Naive thymus-derived CD4-positive, alpha-beta T cell (primary cell): ENCODE measurements at places on chromosomes 13 and 19.

- DNase-seq: no peak
These were observed 1130.4 kb upstream of the SLC10A2 start for GRCh38 chr13:104196611-104197010.

GRCh38 chr13:93286047-93286446 is 59.4 kb downstream of the GPC6 start:
- no peak for DNase-seq

- DNase-seq: no peak
These were observed 753.6 kb downstream of the LIG4 start for GRCh38 chr13:107461751-107462150.

DNA sequence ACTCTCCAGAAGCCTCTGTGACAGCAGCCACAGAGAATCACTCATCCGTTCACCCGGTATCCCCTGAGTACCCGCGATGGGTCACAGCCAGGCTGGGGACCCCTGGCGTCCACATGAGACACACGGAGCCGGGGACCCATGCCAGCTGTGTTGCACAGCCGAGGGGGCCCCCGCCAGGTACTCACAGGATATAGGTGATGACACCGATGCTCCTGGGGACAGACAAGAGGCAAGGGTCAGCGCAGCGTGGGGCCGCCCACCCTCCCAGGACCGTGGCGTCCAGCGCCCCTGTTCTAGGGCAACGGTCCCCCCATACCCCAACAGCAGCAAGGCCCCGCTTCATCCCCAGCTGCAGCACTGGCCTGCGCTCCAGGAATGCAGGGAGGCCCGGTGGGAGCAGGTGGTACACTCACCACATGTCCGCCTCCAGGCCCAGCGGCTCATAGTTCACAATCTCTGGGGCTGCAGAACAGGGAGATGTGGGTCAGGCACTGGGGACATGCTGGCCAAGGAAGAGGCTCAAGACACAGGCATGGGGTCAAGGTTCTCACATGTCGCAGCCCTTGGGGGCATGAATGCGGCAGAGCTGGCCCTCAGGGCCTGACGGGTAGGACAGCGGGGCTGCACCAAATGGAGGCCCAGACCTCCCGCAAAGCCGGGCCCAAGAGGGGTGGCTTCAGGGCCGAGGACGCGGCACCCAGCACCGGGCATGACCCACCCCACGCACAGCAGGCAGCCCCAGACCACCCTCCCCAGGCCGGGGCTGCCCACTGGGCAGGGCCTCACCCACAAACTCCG is 7.2 kb downstream of the DAPK3 start:
- DNase-seq: no peak

DNA sequence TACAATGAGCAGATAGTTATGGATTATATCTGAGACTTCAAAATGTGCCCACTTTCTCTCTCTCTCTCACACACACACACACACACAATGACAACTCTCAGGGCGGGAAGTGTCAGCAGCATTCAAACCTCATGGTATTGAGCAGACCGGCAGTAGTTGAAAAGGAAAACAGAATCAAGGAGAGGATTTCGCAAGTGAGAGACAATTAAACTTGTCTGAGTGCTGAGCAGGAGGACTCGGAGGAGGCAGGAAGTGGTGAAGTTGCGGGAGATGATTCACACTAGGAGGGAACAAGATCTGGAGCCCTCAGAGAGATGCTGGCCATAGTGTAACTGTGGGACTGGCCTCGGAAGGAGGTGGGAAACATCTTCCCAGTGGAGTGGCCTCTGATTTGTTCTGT is 353.1 kb downstream of the EFNB2 start:
- DNase-seq: no peak

GRCh38 chr19:51263808-51264207 is 12.9 kb downstream of the SIGLECL1 start:
- DNase-seq: no peak

GRCh38 chr13:67792151-67792676 is 562.1 kb upstream of the PCDH9 start:
- DNase-seq: no peak

- DNase-seq: no peak
These were observed 1.8 kb upstream of the IFI30 start for GRCh38 chr19:18171605-18172327.

GRCh38 chr13:50267917-50268316 is 252.7 kb downstream of the KCNRG start:
- DNase-seq: no peak

DNA sequence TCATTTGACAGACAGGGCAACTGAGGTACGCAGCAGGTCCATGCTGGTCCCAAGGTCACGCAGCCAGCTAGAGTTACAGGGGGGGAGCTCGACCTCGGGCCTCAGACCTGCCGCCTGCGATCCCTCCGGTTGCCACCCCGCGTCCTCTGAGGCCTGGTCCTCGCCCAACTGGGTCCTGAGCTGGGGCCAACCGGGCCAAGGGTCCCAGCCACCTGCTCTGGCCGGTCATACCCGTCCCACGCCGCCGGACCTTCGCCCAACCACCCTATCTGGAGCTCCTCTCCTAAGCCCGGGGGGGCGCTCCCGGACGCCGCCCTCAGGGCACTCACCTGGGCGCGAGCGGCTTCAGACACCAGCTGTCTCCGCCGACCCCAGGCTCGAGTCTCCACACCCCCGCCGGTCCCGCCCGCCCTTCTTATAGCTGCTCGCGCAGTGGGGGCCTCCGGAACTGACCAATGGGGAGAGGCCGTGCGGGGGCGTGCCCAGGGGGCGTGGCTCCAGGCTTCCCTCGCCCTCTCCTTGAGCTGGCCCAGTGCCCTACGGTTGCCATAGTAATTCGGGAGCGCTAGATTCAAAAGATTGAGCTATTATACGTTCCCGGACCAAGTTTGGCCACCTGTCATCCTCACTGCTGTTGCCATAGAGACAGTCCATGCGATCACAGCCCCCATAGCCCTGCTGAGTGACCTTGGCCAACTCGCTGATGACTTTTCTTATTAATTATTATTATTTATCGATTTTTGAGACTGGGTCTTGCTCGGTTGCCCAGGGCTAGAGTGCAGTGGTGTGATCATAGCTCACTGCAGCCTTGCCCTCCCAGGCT is at the start of gene PLIN5:
PLIN5 (minus strand) TSS at position 389 of the 823 bp plus-strand sequence. CDS start 1,150 bp downstream, outside the sequence.
- DNase-seq: no peak

- DNase-seq: no peak
These were observed 19.1 kb downstream of the C19orf12 start for GRCh38 chr19:29695765-29696564.

DNA sequence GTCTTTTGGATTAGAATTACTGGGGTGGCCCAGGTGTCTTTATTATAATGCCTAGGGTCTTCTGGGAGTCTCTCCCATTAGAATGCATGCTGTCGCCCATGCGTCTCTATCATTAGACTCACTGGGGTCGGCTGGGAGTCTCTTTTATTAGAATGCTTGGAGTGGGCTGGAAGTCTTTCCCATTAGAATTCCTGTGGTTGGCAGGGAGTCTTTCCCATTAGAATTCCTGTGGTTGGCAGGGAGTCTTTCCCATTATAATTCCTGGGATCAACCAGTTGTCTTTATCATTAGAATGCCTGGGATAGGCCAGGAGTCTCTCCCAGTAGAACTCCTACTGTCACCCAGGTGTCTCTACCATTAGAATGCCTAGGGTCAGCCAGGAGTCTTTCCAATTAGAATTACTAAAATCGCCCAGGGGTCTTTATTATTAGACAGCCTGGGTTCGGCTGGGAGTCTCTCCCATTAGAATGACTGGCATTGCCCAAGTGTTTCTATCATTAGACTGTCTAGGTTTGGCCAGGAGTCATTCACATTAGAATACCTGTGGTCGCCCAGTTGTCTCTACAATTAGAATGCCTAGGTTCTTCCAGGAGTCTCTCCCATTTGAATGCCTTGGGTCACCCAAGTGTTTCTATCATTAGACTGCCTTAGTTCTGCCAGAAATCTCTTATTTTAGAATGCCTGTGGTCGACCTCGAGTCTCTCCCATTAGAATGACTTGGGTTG is 1558.5 kb downstream of the UQCRFS1 start:
- DNase-seq: no peak

GRCh38 chr13:112968910-112969691 is at the start of gene MCF2L:
TSS of gene MCF2L (plus strand) at chr13:112969214. CDS start at chr13:112969380, 166 bp downstream.
- peak; percentile 33 for DNase-seq

DNA sequence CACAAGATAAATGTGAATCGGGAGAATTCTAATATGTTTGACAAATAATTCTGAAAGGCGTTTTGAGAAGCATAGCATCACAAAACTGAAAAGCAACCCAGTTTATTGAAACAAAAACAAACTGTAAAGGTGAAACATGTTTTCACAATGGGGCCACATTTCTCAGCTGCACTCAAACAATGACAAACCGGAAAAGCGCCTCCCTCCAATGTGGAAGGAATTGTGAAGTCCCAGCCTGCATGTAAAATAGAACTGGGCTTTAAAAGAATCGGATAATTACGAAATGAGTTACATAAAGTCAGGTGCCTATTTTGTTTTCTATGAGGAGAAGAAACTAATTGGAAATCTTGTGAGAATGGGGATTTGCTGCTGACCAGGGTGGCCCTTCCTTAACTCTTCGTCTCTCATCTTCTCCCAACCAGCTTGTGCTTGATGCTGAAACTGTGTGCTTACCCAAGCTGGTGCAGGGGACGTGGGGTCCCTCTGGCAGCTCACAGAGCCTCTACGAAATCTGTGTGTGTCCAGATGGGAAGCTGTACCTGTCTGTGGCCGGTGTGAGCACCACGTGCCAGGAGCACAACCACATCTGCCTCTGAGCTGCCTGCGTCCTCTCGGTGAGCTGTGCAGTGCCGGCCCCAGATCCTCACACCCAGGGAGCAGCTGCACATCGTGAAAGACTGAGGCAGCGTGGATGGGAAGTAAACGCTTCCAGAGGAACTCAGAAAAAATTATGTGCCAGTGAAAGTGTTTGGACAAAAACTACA is 109.4 kb downstream of the SACS start:
- DNase-seq: no peak

DNA sequence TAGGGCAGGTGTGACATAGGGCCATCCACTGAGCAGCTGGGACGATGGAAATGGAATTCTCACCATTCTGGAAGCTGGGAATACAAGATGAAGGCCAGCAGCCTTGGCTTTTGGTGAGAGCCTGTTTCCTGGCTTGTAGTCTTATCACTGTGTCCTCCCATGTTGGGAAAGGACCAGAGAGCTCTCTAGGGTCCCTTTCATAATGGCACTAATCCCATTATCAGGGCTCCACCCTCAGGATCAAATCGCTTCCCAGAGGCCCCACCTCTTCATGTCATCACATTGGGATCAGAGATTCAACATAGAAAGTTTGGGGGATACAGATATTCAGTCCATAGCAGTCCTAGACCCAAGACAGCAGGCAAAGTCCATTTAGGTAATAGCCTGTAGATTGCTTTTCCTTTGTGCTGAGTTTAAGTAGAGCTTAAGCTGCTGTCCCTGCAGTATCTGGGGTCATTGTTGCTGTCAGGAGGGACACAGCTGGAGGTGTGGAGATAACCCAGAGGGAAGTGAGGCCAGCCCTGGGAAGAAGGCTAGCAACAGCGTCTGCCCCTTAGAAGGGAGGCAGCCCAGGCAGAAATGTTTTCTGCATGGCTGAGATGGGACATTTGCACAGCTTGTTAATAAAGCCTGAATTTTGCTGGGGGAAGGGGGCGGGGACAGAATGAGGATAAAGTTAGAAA is 136.5 kb upstream of the GPR12 start:
- no peak for DNase-seq

DNA sequence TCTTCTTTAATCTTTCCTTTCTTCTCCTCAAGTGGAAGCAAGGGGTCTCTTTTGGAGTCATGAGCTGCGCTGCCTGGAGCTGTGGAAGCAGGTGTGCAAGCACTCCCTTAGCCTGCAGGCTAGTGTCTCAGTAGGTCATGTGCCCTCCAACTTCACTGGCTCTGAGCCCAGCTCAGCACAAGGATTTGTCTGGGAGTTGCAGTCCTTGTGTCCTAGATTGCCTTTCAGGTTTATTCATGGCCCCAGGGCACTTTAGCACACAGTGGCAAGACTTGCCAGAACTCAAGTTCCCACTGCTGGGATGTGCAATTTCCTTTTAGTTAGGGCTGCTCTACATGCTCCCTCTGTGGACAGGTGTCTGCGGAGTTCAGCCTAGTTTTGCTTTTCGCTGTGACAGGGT is 211.7 kb downstream of the LIG4 start:
- DNase-seq: no peak

- no peak for DNase-seq
These were observed 285.8 kb downstream of the MYO16 start for GRCh38 chr13:108915095-108915633.

GRCh38 chr19:6738787-6739389 is 592 bp upstream of the TRIP10 start:
- DNase-seq: peak; percentile 46

DNA sequence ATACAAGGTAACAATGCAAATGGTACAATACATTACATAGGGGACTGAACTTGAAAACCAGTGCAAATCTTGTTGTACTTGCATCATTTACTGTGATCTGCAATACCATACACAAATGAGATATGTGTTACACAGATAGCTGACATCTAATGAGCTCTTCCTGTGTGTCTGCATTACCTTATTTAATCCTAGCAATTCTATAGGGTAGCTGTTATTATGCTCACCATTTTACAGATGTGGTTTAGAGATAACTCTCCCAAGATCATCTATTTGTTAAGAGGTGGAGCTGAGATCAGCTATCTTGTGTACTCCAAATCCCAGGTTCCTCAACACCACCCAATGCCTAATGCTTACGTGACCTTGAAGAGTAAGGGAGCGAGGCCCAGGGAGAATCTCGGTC is 21.4 kb upstream of the SERP2 start:
- DNase-seq: no peak

GRCh38 chr13:49044836-49045235 is 69.1 kb downstream of the FNDC3A start:
- no peak for DNase-seq

- DNase-seq: peak; percentile 74
These were observed at the start of gene TMEM38A for GRCh38 chr19:16660763-16661479. TSS of gene TMEM38A (plus strand) at chr19:16661139. CDS start at chr19:16661218, 79 bp downstream.

DNA sequence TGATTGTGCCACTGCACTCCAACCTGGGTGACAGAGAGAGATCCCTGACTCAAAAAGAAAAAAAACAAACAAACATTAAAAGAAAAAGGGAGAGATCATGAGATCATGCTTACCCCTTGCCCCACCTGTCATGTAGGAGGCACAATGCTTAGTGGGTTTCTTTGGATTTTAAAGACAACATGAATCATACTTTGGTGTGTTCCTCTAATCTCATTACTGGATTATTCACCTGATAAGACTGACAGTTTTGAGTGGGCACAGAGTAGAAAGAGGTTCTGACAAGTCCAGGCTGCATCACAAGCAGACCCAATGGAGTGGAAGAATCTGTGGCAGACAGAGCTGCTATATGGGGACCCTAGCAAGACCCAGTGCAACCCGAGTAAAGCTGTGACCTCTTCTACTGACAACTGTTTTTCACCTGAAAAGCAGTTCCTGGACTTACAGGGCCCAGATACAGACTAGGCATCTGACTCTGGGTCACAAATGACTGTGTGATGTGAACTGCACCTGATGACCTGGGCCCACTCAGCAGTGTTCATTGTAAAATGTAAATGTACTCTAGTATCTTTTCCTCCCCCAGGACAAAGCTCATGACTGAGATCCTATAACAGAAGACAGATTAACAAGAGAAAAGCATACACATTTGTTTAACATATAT is 28.9 kb upstream of the USP12 start:
- no peak for DNase-seq
